Stimulated activated CD8-positive, alpha-beta memory T cell treated with anti-CD3 and anti-CD28 coated beads, Interleukin-12 subunit alpha, Interleukin-12 subunit beta, amount 100 ng/mL, for 4 hours (primary cell): ENCODE measurements at places on chromosomes 6 and 20.

GRCh38 chr20:44598423-44599305 lies 16.3 kb downstream of the PKIG start:
- DNase-seq, result no peak

DNA sequence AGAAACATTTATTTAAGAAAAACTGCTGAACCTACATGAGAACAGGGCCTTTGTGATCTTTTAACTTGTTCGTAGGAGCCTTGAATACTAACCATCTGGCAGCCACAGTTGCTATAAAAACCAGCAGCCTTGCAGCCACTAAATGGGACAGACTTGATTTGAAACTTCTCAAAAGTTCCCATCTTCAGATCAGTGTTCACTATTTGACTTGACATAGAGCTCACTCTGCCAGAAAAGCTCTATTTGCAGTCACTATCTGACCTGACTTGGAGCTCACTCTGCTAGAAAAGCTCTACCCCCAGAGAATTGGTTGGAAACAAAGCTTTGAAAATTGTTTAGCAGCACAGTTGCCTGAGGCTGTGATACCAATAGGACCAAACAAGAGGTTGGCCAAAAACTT lies 119.3 kb upstream of the F13A1 start:
- DNase-seq, result no peak

GRCh38 chr6:168270274-168271172 lies 49.1 kb downstream of the DACT2 start:
- no peak for DNase-seq

DNA sequence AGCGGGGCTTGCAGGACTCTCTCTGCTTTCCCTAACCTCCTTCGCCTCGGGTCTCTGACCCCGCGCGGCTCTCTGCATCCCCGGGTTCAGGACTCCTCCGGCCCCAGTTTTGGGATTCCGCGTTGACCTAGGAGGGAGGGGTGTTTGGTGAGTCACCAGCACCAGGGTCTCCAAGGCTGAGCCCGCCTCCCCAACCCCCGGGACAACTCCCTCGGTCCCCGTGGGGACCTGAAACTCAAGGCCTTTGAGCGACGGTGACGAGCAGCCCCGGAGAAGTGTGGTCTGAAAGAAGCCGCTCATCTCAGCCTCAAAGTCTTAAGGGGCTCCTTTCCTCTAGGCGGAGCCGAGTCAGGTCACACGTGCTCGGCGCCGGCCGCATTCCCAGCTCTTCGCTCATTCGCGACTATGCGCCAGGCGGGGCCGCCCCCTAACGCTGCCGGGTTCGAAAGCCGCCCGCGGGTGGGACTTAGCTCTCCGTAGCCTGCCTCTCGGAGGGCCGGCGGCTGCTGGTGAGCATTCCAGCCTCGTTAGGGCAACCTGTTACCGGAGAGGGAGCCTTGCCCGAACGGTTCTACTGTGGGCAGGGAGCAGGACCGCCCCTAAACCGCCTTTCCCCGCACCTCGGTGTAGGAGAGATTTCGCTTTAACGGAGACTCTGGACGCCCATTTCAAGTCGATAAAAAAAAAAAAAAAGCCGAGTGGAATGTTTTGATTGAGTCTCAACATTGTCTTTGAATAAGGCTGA lies 3.0 kb upstream of the PRDM13 start:
- no peak for DNase-seq

GRCh38 chr20:48230216-48230615 lies 444.9 kb upstream of the SULF2 start:
- no peak for DNase-seq

DNA sequence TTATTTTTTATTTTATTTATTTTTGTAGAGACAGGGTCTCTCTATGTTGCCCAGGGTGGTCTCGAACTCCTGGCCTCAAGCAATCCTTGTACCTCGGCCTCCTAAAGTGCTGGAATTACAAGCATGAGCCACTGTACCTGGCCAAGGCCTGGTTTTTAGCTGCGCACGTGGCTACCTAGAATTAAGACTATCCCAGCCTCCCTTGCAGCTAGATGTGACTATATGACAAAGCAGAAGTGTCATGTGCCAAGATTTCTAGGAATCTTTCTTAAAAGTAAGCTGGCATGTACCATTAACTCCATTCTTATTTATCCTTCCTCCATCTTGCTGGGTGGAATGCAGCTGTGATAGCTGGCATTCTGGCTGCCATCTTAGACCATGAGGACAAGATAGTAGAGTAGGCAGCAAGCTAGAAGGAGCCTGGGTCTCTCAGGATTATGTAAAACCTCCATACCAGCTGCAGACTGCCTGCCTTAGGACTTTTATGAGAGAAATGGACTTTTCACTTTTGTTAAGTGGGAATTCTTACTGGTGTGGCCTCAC lies 2.1 kb upstream of the SPDEF start:
- DNase-seq, result no peak

DNA sequence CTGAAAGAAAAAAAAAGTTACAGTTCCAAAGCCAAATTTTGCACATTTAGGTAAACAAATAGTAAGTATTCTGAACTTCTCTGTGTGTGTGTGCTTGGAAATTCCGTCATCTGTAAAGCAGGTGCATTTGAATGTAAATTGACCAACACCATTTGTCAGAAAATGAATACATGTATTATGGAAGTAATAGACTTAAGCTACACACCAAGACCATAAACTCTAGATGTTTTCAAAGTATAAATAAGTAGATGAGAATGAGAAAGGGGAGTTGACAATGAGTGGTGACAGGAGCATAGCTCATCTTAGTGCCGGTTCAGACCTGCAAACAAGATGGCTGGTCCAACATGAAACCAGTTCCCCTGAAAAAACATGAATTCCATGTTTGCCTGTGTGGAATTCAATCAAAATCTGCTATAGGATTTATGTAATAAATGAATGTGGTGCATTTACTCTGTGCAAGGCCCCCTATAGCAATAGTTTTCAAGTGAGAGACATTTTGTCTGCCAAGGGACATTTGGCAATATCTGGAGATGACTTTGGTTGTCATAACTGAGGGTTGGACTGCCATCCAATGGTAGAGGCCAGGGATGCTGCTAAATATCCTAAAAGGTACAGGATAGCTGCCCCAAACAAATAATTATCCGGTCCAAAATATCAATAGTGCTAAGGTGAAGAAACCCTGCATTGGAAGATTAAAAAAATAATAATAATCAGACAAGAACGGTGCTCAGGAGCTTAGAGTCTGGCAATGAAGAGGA lies 11.0 kb upstream of the FILIP1 start:
- no peak for DNase-seq

DNA sequence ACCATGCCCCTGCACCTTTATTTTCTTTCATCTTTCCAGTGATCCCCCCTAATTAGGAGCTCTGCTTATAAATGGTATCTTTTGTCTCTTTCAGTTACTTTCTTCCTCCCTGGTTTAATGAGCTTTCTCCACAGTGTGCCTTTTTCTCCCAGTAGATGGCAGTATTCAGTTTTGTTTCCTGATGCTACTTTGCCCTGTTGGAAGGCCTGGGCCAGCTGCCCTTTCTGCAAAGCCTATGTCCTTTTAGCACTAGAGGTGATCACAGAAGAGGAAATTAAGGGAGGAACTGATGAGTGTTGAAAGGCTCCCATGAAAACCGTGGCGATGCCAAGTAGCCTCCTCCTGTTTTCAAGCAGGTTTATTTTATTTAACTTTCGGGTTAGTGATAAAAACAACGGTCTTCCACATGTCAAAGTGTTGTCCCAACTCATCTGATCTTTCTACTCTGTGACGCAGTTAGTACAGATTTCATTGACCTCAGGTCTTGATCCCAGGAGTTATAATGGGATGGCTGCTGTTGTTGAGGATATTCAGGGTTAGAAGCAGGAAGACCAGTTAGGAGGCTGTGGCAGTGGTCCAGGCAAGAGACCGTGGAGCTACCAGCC lies 184.2 kb upstream of the BMP2 start:
- no peak for DNase-seq

GRCh38 chr20:53949319-53949839 lies 121.0 kb downstream of the BCAS1 start:
- DNase-seq, result peak; percentile 57

DNA sequence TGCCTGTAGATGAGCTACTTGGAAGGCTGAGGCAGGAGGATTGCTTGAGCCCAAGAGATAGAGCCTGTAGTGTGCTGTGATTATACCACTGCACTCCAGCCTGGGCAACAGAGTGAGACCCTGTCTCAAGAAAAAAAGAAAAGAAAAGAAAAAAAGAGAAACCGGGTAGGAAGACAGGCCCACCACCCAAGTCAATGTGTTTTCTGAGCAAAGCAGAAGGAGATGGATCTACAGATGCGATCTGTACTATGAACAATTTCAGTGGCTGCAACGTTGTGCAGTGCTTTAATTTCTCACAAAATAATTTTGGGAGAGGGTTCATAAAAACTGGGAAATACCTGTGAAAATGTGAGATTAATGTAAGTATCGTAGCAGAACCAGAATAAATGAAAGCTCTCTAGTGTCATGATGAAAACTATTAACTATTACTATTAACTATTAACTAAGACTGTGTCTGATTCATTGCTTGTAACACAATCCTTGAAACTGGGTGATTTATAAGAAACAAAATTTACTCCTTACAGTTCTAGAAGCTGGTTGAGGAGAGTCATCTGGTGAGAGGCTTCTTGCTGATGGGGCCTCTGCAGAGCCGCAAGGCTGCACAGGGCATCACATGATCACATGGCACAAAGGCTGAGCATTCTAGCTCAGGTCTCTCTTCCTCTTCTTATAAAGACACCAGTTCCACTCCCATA lies 233.1 kb upstream of the ZNF217 start:
- no peak for DNase-seq

GRCh38 chr20:32017711-32018251 lies 7.5 kb downstream of the CCM2L start:
- DNase-seq, result no peak

DNA sequence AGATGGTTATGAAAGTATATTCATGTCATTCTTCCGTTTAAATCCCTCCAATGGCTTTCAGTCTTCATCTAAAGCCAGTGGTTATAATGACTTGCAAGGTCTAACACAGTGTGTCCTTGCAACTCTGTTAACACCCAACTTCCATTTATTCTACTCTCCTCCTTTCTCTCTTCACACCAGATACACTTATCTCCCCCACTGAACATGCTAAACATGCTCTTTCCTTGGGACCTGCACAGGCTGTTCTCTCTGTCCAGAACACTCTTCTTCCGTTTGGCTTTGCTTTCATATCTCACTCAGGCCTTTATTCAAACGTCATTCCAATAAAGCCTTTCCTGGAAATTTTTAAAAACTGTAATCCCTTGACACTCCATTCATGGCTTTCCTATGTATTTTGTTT lies 91.5 kb downstream of the EPHA7 start:
- no peak for DNase-seq

- no peak for DNase-seq
Observed at GRCh38 chr20:59159091-59159490, 4.5 kb upstream of the ZNF831 start.

GRCh38 chr6:27209659-27210269 lies 37.7 kb upstream of the PRSS16 start:
- no peak for DNase-seq

DNA sequence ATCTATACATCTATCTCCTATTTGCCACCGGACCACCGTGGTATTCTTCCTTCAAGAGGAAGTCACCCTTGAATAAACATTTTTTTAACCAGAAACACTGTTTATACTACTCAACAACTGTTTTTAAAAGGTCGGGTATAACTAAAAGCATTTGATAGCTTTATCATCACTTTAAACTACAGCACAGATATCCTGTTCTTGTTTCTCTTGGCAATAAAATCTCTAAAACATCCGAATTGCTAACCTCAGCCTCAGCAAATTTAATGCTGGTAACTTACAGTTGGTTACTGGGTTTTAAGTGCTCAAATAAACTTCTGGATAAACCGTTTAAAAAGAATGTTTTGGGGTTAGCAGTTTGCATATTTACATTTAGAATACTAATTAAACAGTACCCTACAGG lies 20.4 kb downstream of the ZUP1 start:
- DNase-seq, result no peak

- DNase-seq, result no peak
Observed at GRCh38 chr6:38193481-38194281, 374.2 kb downstream of the ZFAND3 start.

GRCh38 chr20:1565461-1565860 lies 8.0 kb upstream of the SIRPD start:
- DNase-seq, result no peak

DNA sequence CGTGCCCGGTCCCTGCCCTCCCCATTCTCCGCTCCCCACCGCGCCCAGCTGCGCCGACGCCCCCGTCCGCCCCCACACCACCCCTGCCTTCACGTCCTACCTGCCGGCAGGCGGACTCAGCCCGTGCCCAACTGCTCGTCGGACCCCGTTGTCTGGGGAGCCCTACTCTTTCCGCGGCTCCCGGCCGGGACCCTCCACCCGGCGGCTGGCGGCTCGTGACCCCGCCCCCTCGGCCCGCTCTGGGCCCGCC lies at the start of gene SERAC1:
Gene SERAC1 (minus strand): TSS at position 223 of the 250 bp plus-strand sequence. CDS start 9,899 bp downstream, outside the sequence.
- no peak for DNase-seq

GRCh38 chr6:162974685-162975084 lies 246.9 kb downstream of the PACRG start:
- no peak for DNase-seq

DNA sequence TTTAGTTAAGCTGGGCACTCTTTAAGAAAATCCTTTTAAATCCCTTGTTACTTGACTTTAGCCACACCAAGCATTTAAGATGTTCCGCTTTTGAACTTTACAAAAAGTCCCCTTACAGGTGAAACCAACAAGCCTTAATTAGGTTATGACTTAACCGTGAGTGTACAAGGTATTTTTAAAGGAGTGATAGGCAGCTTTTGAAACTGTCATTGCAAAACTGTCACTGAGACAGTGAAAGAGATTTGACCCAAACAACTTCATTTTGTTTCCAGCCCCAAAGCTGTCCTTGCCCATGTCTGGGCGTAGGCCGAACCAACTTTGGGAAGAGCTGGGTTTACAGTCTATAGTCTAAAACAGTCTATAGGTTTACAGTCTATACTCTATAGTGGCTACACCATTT lies 305.4 kb downstream of the FARS2 start:
- no peak for DNase-seq

DNA sequence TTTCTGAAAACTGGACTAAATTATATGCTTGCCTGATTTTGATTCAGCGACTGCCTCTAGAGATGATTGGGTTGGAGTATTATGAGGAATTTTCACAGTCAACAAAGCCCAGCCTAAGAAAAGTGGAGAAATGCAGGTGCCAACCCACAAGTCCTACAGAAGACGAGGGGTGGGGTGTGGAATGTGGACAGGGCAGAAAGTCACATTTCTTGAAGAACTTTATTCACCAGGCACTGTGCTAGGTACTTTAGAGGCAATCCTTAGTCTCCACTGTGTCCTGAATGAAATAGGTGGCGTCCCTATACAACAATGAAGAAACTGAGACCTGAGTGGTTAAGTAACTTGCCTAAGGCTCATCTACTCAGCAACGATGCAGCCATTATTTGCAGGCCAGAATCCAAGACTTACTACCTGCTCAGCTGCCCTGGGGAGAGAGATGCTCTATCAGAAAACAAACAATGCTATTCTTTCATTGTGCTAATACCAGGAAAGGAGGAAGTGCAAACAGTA lies 106.3 kb downstream of the RNF144B start:
- DNase-seq, result no peak

- DNase-seq, result no peak
Observed at GRCh38 chr20:58696411-58696961, 3.9 kb downstream of the NPEPL1 start.
